Spinal cord (tissue), 10 donors: ENCODE measurements at places on chromosomes 13 and 19. TPM values are rescaled to one million over a fixed set of nuclear protein-coding genes. Genes with fewer than 3 reads are reported as not detected.

Gene IL11
- 0.20 TPM for total RNA-seq

- DNase-seq: peak; percentile 72
Observed at GRCh38 chr19:40689339-40690049, 957 bp downstream of the NUMBL start.

- DNase-seq: no peak
Observed at GRCh38 chr13:50244713-50245574, 229.7 kb downstream of the KCNRG start.

- no peak for DNase-seq
Observed at GRCh38 chr13:98719527-98720250, 32.8 kb downstream of the SLC15A1 start.

GRCh38 chr19:52248241-52248640 lies 21.1 kb upstream of the ZNF766 start:
- DNase-seq: no peak

- DNase-seq: no peak
Observed at GRCh38 chr19:33755099-33756035, 41.3 kb upstream of the KCTD15 start.

Gene COLGALT1
- 41.0 TPM for total RNA-seq

- no peak for DNase-seq
Observed at GRCh38 chr19:5091018-5091683, 122.2 kb downstream of the KDM4B start.

Gene FGF22
- 1.2 TPM for total RNA-seq

DNA sequence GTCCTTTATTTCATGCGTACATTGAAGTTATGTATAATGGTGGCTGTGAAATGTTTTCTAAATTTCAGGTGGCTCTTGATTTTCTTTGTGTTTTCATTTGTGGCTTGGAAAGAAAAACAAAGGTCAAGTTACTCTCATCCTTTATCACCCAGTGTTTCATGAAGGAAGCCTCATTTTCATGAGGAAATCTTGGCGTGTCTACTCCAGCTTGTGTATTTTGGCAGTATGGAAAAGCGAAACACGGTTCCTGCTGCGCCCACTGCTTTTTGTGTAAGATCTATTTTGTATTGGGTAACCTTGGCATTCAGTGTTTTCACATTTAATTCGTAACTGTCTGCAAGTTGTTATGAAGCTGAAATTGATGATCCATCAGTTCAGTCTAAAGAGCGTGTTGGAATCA lies 147.0 kb upstream of the RNF113B start:
- no peak for DNase-seq

DNA sequence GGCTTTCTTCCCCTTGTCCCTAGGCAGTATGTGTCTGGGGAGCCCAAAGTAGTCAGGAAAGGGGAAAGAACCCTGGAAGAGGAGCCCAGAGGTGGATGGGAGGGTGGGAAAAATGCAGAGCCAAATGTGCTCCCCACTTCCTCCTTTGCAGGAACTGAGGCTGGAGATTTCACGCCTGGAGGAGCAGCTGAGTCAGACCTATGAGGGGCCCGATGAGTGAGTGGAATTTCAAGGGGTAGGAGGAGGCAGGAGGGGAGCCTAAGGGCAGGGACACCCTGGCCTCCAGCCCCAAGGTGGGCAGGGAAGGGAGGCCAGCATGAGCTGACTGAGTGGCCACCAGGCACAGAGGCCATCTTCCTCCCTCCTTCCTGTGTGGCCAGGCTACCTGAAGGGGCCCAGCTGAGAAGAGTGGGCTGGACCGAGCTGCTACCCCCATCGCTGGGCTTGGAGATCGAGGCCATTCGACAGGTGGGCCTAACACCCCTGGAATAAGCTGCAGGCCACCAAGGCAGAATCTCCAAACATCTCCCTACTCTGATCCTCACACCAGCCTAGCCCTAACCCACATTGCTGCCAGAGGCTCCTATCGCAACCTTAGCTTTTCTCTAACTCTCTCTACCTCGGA lies 14.3 kb downstream of the PTH2 start:
- no peak for DNase-seq

DNA sequence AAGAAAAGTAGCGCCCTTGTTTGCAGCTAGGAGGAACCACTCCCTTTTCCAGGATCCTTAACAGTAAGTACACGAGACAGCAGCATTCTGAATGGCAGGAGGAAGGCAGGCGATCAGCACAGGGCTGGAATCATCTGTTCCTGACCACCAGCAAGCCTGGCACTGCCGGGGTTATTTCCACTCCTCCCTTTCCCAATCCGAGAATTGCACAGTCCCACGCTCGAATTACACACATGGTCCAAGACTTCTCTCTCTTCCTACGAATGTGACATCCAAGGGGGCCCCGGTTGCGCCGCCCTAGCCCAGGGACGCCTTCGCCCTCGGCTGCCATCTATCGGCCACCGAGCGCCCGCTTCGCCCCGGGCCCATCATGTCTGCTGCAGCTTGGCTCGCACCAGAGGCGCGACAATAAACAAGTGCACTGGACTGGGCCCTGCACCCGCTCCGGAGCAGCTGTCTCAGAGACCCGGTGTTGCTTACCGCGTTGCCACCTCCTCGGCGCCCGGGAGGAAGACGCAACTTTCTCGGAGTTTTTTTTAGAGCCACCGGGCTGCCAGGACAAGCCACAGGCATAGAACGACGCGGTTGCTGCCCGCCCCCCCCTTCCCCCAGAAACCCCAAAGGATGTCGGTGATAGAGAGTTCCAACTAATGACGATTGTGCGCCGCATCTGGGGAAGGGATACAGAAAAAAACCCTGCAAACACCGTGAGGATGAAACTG lies at the start of gene SLITRK5:
TSS of gene SLITRK5 (plus strand) at position 341 of the 722 bp plus-strand sequence. CDS start 4,018 bp downstream, outside the sequence.
- peak; percentile 86 for DNase-seq

DNA sequence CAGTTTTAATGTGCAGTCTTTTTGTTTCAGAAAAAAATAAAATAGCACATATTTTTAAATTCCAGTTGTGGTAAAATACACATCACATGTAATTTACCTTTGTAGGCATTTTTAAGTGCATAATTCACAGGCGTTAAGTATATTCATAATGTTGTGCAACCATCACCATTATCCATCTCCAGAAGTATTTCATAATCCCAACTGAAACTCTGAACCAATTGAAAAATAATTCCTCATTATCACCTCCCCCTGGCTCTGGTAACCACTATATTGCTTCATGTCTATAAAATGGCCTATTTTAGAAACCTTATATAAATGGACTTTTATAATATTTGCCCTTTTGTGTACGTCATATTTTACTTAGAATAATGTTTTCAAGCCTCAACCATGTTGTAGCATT lies 756.5 kb upstream of the KLHL1 start:
- DNase-seq: no peak

DNA sequence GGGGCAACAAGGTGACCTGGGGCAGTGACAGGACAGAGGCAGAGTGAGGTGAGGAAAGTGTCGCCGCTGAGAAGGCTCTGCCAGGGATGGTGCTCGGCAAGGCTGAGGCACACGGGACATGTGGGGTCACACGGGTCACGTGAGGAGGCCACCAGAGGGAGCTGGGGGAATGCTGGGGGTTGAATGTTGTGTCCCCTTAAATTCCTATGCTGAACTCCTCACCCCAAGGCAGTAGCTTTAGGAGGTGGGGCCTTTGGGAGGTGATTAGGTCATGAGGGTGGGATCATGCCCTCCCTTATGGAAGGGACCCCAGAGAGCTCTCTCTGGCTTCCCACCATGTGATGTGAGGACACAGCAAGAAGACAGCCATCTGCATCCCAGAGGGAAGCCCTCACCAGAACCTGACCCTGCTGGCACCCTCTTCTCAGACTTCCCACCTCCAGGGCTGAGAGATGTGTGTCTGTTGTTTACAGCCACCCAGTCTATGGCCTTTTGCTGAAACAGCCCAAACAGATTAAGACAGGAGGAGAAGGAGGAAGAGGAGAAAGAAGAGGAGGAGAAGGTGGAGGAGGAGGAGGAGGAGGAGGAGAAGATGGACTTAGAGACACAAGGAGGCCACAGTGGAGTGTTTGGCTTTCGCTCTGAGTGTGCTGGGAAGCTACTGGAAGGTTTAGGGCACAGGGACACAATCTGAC lies 35.4 kb downstream of the RFX2 start:
- DNase-seq: no peak

- DNase-seq: no peak
Observed at GRCh38 chr19:50580970-50581634, 12.9 kb upstream of the LRRC4B start.

GRCh38 chr13:38440666-38441065 lies 91.0 kb downstream of the UFM1 start:
- DNase-seq: peak; percentile 2

Gene GAS6
- 41.4 TPM for total RNA-seq

DNA sequence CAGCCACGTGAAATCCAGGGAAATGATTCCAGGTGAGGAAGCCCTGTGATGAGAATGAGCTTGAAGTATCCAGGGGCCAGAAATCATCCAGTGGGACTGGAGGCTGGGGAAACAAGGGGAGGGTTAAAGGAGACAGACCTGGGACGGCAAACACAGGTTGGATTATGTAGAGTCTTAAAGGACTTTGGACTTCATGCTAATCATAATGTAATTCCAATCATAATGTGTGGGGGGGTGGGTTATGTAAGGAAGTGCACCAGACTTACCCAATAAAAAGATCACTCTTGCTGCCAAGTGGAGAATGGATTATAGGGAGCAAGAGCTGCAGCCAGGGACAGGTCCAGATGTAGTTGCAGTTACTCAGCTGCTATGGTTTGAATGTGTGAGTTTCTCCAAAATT lies 16.1 kb upstream of the CYSLTR2 start:
- no peak for DNase-seq

Gene NLRP7
- total RNA-seq: not detected

DNA sequence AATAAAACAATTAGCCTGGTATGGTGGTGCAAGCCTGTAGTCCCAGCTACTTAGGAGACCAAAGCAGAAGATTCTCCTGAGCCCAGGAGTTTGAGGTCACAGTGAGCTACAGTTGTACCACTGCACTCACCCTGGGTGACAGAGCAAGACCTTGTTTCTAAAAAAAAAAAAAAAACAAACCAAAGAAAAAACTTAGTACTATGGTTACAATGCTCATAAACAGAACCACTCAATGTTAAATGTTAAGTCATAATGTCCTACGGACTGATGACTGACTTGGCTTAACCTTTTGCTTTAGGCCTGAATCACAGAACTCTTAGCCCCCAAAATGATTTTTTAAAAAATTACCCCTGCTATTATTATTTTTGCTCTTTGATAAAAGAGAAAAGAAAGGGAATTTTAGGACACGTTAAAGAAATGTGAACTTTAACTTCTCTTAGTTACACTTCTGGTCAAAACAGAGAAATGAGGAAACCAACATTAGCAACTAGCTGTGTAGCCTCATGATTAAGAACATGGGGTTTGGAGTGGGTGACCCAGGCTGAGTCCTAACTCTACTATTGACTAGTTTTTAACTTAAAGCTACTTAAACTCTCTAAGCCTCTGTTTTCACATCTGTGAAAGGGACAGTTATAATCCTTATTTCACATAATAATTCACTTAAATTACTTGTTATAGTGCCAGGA lies 13.7 kb upstream of the ELF1 start:
- no peak for DNase-seq

GRCh38 chr19:12778017-12778904 lies 2.9 kb upstream of the HOOK2 start:
- DNase-seq: no peak

Gene LYPD3
- total RNA-seq: 0.20 TPM

- no peak for DNase-seq
Observed at GRCh38 chr13:75818968-75819225, 182.8 kb downstream of the LMO7 start.

DNA sequence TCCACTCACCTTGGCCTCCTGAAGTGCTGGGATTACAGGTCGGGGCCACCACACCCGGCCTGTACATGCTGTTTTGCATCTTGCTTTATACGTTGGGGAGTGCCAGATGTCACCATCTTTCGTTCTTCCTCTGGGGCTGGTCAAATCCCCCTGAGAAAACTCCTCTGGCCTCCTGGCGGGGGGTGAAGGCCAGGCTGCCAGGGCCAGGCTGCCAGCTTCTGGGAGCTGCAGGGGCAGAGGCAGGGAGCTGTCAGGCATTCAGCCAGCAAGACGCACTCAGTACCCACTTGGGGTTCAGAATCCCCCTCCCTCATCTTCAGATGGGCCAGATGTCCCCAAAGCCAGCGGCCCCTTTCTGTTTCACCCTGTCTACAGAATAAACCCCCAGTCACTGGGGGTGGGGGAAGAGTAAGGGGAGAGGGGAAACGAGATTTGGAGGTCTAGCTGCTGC lies 16.1 kb downstream of the ZSWIM9 start:
- DNase-seq: no peak

GRCh38 chr13:102589301-102589822 lies 7.4 kb upstream of the TPP2 start:
- no peak for DNase-seq

DNA sequence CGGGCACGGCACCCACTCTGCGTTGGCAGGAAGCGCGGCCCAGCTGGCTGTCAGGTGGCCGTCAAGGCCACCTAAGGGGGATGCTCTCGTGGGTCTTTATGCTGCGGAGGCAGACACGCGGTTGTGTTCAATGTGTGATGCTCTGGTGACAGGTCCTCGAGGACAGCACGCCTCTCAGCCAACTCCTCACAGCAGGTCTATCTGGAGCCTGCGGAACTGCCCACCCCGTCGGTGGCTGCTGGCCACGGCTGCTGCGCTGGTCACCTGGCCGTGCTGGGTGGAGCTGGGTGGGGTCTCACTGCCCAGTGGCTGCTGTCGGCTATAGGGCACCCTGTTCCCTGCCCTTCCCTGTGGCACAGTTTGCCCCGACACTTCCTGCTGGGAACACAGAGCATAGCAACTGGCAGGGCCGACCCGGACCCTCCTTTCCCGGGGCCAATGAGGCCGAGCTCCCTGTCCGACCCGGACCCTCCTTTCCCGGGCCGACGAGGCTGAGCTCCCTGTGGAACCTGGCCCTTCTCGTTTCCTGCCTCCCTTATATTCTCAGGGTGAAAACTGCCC lies 14.3 kb upstream of the F7 start:
- DNase-seq: no peak

Gene PRODH2
- total RNA-seq: 0.10 TPM

GRCh38 chr13:37134411-37135041 lies 29.1 kb upstream of the CSNK1A1L start:
- DNase-seq: no peak

Gene GFY
- not detected for total RNA-seq

GRCh38 chr13:64206430-64207225 lies 2791.0 kb upstream of the PCDH20 start:
- DNase-seq: no peak

DNA sequence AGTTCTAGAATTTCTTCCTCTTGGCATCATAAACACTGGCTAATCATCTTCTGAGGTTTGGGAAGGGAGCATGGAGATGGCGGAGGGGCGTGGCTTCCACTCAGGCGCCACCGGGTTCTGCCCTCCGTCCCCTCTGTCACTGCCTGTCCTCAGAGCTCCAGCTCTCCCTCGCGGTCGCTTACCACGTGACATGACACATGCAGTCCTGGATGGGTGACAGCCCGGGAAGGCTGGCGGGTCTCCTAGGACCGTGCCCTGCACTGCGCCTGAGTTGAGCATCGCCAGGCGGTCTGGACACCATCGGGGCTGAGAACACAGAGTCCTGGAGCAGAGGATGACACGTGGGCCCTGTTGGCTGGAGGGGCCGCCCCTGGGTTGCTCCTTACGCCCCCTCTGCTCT lies 123.3 kb downstream of the RAB20 start:
- DNase-seq: no peak

Gene VWA8
- 24.1 TPM for total RNA-seq
